Activated CD8-positive, alpha-beta memory T cell treated with anti-CD3 and anti-CD28 coated beads for 1 hour (primary cell): ENCODE measurements at places on chromosomes 11 and 22.

GRCh38 chr11:17599460-17599925, 52.4 kb downstream of the OTOG start:
- DNase-seq, result no peak

GRCh38 chr22:30047364-30047738, 32.9 kb upstream of the HORMAD2 start:
- DNase-seq, result no peak

DNA sequence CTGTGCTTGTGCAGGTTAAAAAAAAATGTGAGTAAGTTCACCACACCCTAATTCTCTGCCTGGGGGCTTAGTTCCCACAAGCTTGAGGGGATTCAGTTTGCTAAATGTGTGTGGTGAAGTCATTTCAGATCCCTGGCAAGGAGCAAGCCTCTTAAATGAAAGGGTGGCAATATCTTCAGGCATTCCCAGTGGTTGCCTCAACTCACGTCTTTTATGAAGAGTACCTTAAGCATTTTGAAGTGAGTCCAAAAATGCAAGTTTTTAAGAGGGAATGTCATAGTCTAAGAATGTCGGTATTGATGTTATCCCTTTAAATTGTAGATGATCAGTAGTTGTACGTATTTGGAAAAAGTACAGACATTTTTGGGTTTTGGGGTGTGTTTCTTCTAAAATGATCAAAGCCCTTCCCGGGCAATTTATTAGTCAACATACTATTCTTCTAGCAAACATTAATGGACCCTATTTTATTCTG, 4.9 kb downstream of the TCP11L1 start:
- no peak for DNase-seq

DNA sequence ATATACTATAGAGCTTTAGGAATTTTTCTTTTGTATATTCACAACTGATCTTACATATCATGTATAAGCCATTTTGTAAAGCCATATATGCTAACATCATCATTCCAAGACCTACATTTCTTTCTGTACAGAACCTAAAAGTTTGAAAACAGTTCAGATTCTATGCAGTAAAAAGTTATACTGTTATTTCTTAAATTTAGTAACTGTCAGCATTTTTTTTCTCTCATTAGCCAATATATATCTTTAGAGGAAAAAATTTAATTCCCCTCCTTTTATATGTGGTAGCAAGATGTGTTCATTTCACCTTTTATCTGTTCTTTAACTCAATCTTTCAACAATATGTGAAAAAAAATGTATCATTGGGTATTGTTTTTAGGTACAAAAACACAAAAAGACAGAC, 120.4 kb upstream of the TP53AIP1 start:
- DNase-seq, result no peak

- no peak for DNase-seq
Measured at GRCh38 chr11:33017965-33018364, 2.3 kb downstream of the DEPDC7 start.

DNA sequence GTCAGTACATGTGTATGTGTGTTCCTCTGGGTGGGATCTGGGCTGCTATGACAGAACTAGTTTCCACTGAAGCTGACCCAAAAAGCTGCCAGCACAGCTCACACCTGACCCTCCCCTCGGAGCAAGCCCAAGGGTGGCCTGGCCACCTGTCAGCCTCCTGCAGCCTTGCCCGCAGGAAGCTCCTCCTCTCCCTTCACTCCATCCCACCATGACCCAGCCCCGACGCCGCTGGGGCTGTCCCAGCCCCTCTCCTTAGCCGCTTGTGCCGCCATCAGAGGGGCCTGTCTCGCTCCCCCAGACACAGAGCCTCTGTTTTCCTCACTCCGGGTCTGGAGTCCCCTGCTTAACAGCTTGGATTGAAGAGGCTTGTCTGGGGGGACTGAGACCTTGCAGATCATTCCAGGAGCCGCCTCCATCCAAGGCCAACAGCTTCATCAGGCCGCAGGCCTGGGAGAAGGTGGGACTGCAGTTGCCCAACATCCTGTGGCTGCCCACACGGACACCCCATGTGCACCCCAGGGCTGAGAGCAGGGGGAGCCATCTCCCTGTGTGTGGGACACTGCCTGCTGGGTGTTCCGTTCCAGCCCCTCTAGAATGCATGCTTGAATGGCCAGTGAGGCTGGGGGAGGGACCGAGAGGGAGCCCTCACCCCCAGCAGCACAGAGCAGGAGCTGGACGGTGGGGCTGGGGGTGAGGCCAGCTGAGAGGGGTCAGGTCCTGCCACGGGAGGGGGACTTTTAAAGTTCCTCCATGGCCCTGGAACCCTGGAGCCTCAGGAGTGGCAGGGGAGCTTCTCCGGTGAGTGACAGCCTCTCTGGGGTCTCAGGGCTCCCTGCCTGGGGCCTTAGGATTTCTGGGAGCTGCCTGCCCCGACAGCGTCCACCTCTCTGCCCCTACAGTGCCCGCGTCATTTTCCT, 696 bp downstream of the MRGPRF start:
- DNase-seq, result no peak

DNA sequence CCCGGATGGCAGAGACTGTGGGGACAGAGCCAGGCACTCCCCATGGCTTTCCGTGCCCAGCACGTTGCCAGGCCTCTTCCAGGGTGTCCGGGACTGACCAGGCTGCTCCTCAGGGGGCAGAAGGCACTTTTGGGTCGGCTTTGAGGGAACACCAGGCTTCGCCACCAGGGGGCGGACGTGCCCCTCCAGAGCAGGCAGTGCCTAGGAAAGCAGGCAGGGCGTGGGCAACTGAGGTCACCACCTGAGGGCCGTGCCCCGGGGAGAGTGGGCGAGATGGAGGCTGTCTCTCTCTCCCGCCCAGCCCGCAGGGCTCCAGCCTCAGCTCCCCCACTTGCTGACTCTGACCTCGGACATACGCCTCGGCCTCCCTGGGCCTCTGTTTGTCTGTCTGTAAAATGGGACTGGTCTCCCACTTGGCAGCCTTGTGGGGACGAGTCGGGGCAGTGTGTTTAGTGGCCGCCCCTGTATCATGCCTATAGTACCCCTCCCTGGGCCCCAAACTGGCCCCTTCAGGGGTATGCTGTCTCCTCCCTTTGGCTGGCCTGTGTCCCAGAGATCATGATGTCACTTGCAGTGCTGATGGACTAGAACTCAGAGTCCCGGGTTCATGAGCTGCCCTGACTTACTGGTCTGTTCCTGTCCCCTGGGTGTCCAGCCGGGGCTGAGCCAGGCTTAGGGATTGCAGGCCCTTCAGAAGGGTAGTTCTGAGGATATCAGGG, 4.4 kb upstream of the PRR5 start:
- peak; percentile 83 for DNase-seq

- DNase-seq, result no peak
Measured at GRCh38 chr11:111205632-111206385, 39.7 kb upstream of the POU2AF2 start.

DNA sequence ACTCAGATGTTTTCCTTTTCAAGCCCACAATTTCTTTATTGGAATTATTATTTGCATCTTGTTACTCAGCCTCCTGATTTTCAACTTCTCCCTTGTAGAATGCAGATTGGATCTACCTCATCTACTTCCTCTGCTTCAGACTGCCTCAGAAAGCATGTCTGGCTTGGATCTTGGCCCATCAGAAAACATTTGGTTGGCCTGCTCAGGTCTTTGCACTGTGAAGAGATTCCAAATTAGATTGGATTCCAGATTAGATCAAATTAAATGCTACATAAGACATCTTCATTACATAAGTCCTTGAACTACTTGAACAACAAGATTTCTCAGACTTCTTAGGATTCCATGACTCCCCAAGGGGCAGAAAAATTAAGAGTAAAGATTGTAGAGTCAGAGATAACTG, 358.0 kb downstream of the DLG2 start:
- no peak for DNase-seq
